ENCODE measurements at places on chromosomes 6 and 20.

GRCh38 chr6:146542881-146543210, 787 bp upstream of the RAB32 start:
- DNase-seq: no peak

DNA sequence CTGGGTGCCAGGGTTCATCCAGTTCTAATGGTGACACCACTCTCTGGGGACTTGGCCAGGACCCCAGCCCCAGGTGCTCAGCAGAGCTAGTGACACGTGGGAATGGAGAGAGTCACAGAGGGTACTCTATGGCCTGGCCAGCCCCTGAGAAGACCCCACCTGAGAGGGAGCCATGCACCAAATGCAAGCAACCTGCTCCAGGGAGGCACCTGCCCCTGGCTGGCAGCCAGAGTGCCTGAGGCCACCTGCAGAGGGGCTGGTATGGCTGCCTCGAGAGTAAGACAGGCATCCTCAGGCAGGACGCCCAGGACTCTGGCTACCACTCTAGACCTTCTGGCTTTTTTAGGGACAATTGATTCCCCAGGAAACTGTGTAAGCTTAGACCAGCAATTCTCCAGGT, 38.6 kb upstream of the CST7 start:
- DNase-seq: no peak

DNA sequence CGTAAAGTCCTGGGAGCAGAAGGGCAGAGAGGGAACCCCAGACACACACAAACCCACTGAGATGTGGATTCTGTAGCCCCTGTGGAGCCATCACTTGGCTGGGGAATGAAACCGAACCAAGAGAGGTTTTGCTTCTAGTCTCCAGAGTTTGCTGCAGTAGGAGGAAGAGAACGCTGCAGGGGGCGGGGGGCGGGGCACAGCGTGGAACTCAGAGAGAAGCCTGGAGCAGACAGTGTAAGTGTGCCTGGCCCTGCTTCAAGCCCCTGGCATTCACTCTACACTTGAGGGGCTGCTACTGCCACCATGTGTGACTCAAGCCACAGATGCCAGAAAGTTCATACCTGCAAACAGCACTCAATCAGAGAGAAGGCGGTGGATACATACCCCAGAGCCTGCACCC, 18.9 kb downstream of the GABRR1 start:
- no peak for DNase-seq

- no peak for DNase-seq
Observed at GRCh38 chr6:20202699-20203302, 9.5 kb downstream of the MBOAT1 start.

- DNase-seq: no peak
Observed at GRCh38 chr6:149484733-149485700, at the start of gene ZC3H12D. ZC3H12D (minus strand) TSS chr6:149485014; CDS start chr6:149474543, 10,471 bp downstream.

DNA sequence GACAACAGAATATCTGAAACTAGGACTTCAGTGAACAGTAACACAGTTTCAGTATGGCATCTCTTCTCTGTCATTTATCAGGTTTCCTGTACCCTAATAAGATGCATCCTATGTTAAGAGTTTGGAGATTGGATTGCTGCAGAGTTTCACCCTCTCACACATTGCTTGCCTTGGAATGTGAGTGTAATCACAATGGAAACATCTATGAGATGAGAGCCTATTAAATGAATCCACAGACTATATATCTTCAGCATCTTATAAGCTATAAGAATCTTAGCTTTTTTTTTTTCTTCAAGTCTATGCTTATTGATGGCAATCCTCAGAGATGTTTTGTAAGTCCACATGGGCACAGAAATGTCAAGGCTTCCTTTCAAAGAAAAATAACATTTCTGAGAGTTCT, 292.5 kb downstream of the PRKN start:
- DNase-seq: no peak

DNA sequence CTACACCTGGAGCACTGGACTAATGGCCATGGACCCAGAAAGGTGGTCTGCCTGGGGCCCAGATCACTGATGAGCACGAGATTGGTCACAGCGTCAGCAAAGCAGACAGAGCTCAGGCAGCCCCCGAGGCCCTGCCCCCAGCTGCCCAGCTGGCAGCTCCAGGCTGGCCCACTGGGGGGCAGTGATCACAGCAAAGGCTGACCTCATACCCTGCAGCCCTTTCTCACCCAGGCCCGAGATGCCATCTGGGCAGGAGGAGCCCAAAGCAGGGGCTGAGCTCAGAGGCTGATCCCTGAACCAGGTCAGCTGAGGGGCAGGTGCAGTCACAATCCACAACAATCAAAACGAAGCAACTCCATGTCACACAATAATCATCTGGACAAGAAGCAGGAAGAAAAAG, 4.1 kb downstream of the MAP1LC3A start:
- peak; percentile 18 for DNase-seq

DNA sequence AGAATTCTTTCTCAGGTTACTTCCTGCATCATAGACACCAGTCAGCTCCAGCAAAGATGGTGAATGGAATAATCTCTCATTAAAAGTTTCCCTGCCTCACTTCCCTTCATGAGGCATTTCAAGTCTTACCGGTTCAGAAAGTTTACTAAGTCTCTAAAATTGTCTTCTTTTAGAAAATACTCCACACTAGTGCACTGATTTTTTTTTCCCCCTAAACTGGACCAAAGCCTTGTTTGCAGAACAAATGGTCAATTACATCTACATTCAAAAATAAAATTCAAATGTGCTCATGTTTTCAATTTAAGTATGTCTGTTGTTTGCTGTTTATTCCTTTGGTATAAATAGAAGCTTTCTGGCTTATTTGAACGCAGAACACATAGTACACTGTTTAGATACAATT, 111.2 kb downstream of the GMPR start:
- DNase-seq: no peak

DNA sequence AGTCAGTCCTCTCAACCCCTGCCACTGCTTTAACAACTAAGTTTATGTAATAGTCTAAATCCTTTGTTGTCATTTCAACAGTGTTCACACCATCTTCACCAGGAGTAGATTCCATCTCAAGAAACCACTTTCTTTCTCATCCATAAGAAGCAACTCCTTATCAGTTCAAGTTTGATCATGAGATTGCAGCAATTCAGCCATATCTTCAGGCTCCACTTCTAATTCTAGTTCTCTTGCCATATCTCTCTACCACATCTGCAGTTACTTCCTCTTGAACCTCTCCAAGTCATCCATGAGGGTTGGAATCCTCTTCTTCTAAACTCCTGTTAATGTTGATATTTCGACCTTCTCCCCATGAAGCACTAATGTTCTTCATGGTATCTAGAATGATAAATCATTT, 57.9 kb upstream of the FOXO3 start:
- no peak for DNase-seq

DNA sequence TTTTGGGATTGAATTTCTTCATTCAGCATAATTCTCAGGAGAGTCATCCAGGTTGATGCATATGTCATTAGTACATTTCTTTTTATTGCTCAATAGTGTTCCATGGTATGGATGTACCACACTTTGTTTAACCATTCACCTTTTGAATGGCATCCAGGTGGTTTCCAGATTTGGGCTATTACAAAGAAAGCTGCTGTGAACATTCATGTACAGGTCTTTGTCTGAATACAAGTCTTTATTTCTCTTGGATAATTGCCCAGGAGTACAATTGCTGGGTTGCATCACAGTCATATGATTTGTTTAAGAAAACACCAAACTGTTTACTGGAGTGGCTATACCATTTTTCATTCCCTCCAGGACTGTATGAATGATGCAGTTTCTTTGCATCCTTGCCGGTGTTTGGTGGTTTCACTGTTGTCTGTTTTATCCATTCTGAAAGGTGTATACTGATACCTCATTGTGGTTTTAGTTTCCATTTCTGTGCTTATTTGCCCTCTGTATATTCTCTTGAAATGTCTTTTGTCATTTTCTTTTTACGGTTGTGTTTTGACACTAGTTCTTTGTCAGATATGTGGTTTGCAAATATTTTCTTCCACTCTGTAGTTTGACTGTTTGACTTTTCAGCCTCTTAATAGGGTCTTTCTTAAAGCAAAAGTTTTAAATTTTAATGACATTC, 8.8 kb downstream of the CDKAL1 start:
- peak; percentile 79 for DNase-seq

DNA sequence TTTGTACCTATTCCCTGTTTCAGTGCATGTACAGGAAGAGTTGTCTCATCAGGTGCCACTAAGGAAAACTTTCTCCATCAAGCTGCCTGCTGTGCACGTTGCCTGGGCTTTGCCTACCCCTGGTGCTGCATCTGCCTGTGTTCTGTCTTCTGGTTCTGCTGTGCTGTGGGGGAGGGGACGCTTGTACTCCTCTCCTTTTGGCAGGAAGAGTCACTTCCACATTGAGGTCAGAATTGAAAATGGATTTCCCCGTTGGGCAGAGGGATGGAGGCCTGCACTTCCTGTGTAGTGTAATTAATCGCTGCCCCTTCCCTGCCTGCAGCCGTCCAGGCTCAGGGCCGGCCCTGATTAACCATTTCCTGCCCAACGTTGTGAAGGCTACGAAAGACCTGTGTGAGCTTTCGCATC, 153.3 kb downstream of the SCML4 start:
- no peak for DNase-seq

- no peak for DNase-seq
Observed at GRCh38 chr20:56752274-56752673, 123.2 kb downstream of the TFAP2C start.

DNA sequence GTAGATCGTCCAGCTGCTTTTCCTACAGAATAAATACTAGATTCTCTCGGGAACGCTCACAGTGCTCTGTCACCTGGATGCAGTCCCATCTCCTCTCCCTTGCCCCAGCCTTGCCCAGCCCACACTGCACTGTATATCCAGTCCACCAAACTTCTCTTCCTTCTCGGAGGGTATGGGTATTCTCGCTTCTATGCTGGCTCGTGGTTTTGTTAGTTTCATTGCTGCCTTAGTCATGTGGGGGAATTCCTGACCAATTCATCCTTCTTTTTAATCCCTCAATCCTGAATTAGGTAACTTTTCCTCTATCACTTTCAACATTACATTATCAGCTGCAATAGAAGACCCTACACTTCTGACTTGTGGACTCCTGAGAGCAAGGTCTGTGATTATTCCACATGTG, 252.4 kb downstream of the GMDS start:
- DNase-seq: no peak

DNA sequence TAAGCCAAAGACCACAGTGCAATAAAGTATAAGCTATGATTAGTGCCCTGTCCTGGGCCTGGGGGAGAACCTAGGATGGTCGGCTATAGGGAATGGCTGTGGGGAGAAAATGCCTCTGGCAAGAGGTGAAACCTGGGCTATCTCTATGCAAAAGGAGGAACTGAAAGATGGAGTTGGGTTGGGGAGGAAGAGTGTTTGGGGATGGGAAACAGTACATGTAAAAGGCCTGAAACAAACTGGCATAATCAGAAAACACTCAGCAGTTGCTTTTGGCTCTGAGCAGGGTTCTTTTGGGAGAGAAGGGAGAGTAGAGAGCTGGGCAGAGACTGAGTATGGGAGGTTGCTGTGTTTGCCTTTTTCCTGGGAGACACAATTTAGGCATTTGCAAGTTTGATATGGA, 31.9 kb upstream of the FUCA2 start:
- DNase-seq: no peak

DNA sequence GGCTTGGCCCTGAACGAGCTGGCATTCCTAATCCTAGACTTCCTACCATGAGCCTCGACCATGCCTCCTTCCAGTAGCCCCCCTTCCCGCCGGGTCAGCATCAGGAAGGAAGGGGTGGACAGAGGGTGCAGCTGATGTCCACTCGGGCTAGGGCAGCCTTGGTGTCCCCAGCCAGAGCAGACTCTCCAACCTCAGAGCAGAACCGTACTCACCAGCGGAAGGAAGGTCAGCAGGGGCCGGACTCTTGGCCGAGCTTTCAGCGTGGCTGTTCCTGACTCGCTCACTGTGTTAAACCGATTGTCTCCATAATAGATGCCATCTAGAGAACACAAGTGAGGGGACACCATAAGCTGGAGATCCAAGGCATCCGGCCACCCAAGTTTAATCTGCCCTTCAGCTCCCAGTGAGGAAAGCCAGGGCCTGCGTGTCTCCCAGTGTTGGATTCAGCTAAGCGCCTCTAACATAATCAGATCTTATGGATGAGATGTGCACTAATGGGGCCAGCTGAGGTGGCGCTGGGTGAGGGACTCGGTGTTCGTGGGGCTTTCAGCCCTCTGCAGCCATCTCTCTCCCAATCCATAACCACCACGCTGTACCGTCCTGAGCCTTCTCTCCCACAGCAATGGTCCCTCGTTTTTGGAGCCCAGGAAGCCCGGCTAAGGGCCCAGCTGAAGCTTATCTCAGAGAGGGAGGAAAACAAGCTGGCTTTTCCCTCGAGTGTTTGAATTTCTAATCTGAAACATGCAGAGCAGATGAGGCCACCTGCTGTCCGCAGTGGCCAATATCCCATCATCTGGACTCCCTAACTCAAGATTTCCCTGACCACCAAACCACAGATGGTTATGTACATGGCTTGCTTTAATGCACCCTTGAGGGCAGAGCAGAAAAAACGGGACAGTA, 13.7 kb downstream of the C6orf132 start:
- no peak for DNase-seq

GRCh38 chr20:58145506-58146080, 82.9 kb downstream of the ANKRD60 start:
- no peak for DNase-seq

- no peak for DNase-seq
Observed at GRCh38 chr20:5214826-5215225, 88.0 kb downstream of the CDS2 start.

GRCh38 chr6:162442687-162443086, 284.9 kb downstream of the PRKN start:
- DNase-seq: no peak

GRCh38 chr6:168216751-168217191, 102.8 kb downstream of the DACT2 start:
- DNase-seq: no peak

GRCh38 chr6:89640804-89641203, 2.3 kb upstream of the LYRM2 start:
- DNase-seq: no peak

- no peak for DNase-seq
Observed at GRCh38 chr6:84582997-84583396, 181.4 kb downstream of the TBX18 start.

GRCh38 chr20:19540392-19540791, 217.7 kb upstream of the RIN2 start:
- no peak for DNase-seq

- DNase-seq: no peak
Observed at GRCh38 chr20:6665161-6665560, 102.3 kb upstream of the BMP2 start.

DNA sequence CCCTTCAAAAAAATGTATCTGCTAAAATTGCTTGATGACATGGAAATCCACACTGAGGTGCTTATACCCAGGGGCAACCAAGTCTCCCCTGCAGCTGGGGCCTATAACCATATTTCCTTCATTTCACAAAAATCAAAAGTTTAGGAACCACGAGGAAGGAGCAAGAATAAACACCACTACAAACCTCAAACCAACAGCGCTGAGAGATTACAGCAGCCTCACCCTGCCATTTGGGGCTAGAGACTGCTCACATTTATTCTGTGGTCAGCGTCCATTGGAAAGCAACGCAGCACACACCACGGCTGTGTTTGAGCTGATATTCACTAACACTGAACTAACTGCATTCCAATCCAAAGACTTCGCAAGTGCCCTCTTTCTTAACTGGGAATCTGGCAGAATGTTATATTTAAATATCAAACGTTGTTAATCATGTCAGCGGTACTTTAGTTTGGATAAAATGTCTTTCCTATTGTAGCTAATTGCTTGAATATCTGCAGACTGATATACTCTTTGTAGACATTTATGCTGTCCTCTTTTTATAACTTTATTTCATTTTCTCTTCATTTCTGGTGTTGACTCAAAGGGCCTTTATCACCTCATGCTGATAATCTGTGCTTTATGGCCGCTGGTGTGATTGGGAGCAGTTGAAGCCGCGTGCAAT, 94.6 kb downstream of the FOXA2 start:
- peak; percentile 50 for DNase-seq
